CD4-positive, alpha-beta T cell treated with Interleukin-1 beta for 1 hour (primary cell): ENCODE measurements at places on chromosomes 7 and 10.

- no peak for DNase-seq
These were observed 8.3 kb downstream of the KAZALD1 start for GRCh38 chr10:101070098-101070497.

GRCh38 chr7:113922049-113922448 is 3.2 kb upstream of the PPP1R3A start:
- no peak for DNase-seq

DNA sequence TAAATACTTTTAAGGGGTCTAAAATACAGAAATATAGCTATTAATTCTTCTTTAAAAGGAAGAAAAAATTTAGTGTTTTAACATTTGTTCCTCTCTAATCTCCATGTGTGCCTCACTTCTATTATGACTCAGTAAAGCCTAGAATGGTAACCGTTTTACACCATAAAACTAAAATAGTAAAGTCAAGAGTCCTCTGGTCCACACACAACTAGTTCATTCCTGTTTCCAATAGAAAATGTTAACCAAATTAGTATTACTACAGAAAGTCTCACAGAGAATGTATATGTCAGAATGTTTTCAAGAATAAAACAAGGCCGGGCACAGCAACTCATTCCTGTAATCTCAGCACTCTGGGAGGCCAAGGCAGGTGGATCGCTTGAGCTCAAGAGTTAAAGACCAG is 55.8 kb downstream of the CNOT4 start:
- DNase-seq, result no peak

DNA sequence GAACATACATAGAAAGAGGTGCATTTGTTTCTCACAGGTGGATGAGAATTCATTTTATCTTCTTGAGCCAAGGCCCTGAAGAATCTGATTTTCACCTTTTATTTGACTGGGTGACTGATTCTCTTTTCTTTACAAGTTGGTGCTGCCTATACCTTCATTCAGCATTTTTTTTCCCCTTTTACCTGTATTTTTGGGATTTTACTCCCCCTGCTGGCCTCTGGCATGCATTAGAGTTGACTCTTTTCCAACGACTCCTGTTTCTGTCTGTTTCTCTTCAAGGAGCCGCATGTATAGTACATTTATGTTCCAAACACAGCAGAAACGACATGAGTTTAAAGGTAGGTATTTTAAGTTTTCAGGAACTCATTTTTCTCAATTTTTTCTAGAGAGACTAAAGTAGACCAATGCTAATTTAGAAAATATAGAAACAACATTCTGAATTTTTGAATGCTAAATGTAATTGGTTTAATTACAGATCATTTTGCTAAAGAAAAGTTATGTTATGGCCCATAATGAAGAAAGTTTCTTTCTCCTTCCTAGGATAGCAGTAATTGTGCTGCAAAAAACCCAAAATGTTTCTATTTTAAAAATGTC is 149.8 kb upstream of the HDAC9 start:
- peak; percentile 10 for DNase-seq

- DNase-seq, result no peak
These were observed 165.0 kb upstream of the GPR26 start for GRCh38 chr10:123501148-123501547.

GRCh38 chr10:59819683-59820082 is 66.4 kb upstream of the MRLN start:
- no peak for DNase-seq

DNA sequence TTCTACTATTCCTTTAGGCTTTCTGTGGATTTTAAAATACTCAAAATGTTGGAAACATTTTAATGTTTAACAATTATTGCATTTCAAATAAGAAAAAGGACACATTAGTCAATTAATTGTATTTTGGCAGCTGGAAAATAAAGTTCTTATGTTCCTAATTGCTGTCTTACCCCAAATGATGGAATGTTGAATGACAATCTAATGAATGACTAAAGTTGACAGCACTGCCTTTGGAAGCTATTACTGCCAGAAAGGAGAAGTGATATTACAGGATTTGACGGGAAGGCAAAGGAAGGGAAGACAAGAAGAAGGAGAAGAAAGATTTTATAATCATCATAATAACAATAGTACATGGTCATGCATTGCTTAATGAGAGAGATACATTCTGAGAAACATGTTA is 23.4 kb upstream of the TMEM229A start:
- no peak for DNase-seq

DNA sequence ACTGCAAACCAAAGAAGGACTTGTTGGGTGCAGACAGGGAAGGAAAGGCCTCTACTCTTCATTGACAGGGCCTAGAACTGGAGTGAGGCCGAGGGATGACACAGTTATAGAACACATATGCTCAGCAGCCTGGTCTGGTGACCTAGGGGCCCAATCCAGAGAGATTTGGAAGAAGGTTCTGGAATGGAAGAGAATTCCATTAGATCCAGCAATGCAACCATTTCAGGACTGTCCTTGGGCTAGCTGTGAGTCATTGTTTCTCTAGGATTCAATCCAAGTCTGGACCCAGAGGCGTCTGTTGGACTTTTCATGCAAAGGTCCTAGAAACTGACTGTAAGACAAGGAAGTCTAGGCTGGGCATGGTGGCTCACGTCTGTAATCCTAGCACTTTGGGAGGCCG is 59.2 kb downstream of the WIPF3 start:
- no peak for DNase-seq

- DNase-seq, result no peak
These were observed 49.9 kb upstream of the UCN3 start for GRCh38 chr10:5314840-5315239.

DNA sequence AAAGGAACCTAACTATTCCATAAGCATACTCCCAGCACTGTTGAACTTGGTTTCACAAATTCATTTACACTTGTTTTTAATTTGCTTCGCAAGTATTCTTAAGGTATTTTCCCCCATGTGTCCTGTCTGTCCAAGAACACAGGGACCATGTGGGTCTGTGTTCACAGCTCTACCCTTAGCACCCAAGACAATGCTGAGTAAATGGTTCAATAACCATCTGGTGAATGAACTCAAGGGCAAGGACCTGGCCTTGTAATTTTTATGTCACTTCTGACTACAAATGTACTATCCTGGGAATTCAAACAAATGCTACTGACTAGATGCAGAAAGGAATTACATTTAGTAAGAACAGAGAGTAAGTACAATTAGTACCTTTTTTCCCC is 43.0 kb upstream of the SLIT1 start:
- no peak for DNase-seq

- no peak for DNase-seq
These were observed 11.7 kb upstream of the GPR141 start for GRCh38 chr7:37671876-37672275.

GRCh38 chr10:62693306-62693705 is 111.2 kb upstream of the ADO start:
- no peak for DNase-seq

DNA sequence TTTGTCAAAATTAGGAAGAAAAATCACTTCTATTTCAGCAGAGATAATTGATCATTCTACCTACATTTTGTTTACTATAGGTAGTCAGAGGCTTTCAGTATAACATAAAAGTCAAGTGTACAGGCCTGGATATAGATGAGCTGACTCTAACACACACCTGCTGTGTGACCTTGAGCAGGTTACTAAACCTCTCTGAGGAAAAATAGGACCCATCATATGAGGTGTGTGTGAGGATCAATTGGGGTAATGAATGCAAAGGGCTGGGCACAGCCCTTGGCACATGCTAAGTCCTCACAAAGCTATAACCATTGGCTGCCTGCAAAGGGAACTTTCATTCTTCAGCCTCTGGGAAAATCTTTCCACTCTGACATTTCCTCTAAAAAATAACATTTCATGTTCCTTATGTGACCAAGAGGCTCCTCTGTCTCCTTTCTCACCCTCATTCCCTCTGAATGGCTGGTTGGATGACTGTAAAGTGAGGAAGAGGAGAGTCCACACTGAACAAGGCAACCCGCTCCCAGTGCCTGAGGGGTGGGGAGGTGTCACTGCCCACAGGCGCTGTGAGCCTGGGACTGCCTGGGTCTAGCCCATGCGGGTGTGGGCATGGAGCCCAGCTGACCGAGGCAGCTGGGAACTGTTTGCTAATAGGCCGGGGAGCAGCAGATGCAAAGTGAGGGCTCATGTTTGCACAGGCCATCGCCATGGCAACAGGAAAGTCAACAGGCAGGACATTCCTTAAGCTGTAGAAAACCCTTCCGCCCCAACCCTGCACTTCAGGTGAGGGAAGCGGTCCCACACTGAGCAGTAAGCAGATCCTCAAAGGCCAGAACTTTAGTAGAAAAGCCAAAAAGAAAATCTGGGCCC is 36.8 kb downstream of the MYOF start:
- DNase-seq, result no peak

- peak; percentile 70 for DNase-seq
These were observed 29.5 kb upstream of the ARHGAP22 start for GRCh38 chr10:48634198-48634983.

DNA sequence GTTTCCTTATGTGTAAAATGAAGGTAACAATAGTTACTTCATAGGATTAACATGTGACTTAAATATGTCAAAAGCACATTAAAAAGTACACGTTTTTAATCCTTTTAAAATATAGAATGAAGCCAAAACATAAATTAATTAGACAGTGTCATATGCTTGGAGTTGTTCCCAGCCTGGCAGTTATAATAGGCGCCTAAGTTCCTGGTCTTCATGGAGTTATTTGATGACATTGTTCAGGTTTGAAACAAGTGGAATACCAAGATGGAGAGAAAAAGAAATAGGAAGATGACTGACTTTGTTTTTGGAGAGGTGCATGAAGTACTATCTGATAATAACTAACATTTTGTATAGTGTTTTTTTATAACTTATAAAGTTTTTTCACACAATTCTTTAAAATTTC is 67.3 kb downstream of the ZNRF2 start:
- no peak for DNase-seq

DNA sequence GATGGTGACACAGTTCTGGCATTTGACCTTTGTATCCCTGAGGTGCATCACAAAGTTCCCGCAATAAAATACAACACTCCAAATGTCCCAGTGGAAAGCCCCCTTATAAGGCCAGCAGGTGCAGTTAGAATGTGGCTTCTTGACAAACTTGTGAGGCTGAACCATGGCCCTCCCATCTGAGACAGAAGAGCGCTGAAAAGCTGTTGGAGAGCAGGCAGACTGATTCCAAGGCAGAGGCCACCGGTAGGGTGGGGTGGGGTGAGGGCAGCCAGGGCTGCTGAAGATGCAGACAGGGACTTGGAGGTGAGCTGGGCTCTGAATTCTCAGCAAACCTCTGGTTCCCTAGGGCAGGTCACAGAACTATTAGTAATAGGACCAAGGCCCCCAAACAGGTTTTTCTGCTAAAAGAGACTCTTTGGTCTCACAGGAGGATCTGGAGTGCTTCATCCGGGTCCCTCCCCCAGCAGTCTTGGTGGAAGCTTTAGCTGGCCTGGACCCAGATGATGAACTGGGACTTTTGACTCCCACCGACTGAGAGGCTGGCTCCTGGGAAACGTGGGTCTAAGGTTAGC is 15.6 kb upstream of the CHST3 start:
- no peak for DNase-seq

DNA sequence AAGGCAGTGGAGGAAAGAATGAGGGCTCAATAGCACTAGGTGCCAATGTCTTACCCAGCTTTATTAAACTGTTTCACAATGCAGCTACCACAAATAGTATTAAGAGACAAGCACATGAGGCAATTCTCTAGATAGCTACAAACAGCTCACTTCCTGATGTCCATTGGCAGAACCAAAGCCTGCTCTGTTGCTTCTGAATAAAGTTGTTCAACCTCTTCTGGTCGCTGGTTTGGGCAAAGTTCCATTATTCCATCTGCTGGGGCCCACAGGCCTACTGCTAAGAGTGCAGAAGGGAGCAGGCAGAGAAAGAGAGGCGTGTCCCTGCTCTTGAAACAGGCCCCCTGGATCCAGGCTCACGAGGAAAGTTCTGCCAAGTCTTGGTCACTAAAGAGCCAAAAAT is 173.9 kb downstream of the ZNF438 start:
- DNase-seq, result no peak

DNA sequence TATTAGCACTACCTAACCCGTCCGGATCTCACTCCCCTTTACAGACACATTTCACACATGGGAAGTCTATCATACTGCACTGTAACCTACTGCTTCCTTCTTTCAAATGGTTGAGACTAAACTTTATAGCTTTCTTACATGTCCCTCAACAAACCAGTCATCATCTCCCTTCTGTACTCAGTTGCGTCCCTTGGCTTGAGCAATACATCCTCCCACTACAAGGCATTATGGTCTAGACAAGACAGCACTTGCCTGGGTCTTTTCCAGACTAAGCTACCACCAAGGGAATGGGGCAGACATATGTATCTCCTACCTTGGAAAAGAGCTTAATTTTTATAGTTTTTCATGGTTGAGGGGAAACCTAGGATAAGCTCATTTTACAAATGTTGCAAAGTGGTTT is 575.2 kb downstream of the KCNMA1 start:
- DNase-seq, result no peak

DNA sequence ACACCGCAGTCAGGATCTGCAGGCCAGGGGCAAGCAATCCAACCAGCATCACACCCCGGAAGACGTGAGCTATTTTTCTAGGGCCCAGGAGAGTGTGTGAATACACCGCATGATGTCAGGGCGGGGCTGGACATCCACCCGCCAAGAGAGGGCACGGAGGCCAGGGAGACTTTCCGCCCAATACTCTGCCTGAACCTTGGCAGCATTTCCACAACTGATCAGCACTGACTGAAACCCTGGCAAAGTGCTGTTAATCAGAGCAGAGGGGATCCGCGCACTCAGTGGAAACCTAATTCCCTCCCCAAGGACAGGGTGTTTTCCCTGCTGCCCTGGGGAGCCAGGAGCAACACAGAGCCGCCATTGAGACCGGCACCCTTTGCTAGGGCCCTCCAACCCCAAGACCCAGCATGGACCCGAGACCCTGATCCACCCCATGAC is 8.2 kb downstream of the MAD1L1 start:
- no peak for DNase-seq

GRCh38 chr10:1274111-1274661 is 218.0 kb downstream of the WDR37 start:
- no peak for DNase-seq

GRCh38 chr10:3844491-3845025 is 59.5 kb upstream of the KLF6 start:
- no peak for DNase-seq

DNA sequence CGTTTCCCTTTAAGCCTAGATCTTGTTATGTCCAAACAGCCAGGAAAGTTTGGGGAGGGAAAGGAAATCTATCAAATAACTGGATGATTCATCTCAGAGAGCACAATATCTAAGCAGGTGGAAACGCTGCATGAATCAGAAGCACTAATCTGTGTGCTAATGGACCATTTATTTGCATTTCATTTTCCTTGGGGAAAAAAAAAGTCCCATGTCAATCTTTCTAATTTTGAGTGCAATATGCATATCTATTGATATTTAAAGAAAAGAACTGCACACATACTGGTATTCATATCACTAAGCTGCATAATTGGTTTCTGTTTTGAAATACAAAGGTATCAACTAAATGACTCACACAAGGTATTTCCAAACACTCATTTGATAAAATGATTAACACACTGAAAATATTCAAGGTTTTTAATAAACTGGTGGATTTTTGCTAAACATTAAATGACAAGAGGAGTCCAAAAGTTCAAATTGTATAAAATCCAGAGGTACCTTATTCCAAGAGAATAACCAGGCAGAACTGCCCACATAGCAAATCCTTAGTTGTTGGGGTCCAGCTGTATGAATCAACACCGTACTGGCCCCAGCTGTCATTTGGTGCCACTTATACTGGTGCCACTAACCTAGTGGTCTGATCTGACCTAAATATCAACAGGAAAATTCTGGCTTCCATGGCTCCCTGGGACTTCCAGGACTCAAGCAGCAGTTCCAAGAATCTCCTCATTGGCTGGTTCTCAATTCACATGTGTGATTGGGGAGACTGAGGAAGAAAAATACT is 122.2 kb upstream of the SP4 start:
- no peak for DNase-seq
